ENCODE measurements at places on chromosomes 6 and 20. TPM values are rescaled to one million over a fixed set of nuclear protein-coding genes. Genes with fewer than 3 reads are reported as not detected.

Gene THEMIS
- 0.09 TPM for total RNA-seq

Gene HLA-DOB
- not detected for total RNA-seq

Gene TMEM200A
- 2.0 TPM for total RNA-seq

Gene SIRT5
- total RNA-seq, result 4.3 TPM

Gene ALDH8A1
- total RNA-seq, result 0.70 TPM

Gene LIME1
- total RNA-seq, result 3.8 TPM

Gene C20orf202
- 0.13 TPM for total RNA-seq

All from pancreas (tissue), 10 donors.